ENCODE measurements at places on chromosomes 3 and 15. TPM values are rescaled to one million over a fixed set of nuclear protein-coding genes. Genes with fewer than 3 reads are reported as not detected.

PRR20G gene
- not detected for total RNA-seq

FAM131A gene
- total RNA-seq, result 38.7 TPM

CPA3 gene
- total RNA-seq, result not detected

C2CD4A gene
- not detected for total RNA-seq

ZPLD1 gene
- 0.42 TPM for total RNA-seq

POLQ gene
- 5.7 TPM for total RNA-seq

TICRR gene
- total RNA-seq, result 4.9 TPM

SMCO1 gene
- not detected for total RNA-seq

MST1 gene
- total RNA-seq, result 4.8 TPM

GRAMD2A gene
- total RNA-seq, result 0.30 TPM

RBMS3 gene
- total RNA-seq, result 75.6 TPM

ANKRD34C gene
- total RNA-seq, result not detected

NR2E3 gene
- total RNA-seq, result under 0.01 TPM

CPN2 gene
- total RNA-seq, result not detected

SLC28A2 gene
- not detected for total RNA-seq

DCBLD2 gene
- 216 TPM for total RNA-seq

NME9 gene
- not detected for total RNA-seq

MEGF11 gene
- not detected for total RNA-seq

FETUB gene
- total RNA-seq, result not detected

PRKAR2A gene
- 46.6 TPM for total RNA-seq

MYZAP gene
- total RNA-seq, result under 0.01 TPM

DGKG gene
- total RNA-seq, result 6.7 TPM

GLDN gene
- total RNA-seq, result under 0.01 TPM

TMEM62 gene
- 12.0 TPM for total RNA-seq

SNX22 gene
- 0.28 TPM for total RNA-seq

TIGIT gene
- not detected for total RNA-seq

PRSS50 gene
- total RNA-seq, result not detected

TRAK1 gene
- 25.7 TPM for total RNA-seq

EIF4E3 gene
- total RNA-seq, result 1.2 TPM

DLEC1 gene
- under 0.01 TPM for total RNA-seq

Data from smooth muscle cell of the umbilical artery (primary cell).